Activated T-helper 2 cell treated with anti-CD3 and anti-CD28 coated beads, Interferon-gamma antibody, Interleukin-2, Interleukin-4, amounts not matched to agents 10 μg/mL and 5 μg/mL and 100 μg/mL, durations not matched to agents 14 hours and 24 hours and 36 hours (primary cell): ENCODE measurements at places on chromosomes 6 and 20. TPM values are rescaled to one million over a fixed set of nuclear protein-coding genes. Genes with fewer than 3 reads are reported as not detected.

- DNase-seq = no peak
Observed at GRCh38 chr20:25218492-25218891, 23.0 kb downstream of the ENTPD6 start.

DNA sequence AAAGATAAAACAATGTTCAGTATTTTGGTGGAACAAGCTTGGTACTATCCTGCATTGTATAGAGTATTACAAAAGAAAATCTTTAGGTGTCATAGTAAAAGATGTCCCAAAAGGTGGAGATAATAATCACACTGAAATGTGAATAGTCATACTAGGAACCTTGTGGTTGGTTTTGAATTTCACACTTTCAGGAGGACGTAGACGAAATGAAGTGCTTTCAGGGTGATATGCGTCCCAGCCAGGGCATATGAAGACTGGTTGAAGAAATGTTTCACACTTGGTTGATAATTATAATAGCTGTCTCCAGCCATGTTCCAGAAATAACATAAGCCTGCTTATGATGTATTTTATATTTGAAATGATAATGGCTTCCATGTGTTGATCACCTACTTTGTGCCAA lies 60.4 kb downstream of the SCAND1 start:
- DNase-seq = no peak

DNA sequence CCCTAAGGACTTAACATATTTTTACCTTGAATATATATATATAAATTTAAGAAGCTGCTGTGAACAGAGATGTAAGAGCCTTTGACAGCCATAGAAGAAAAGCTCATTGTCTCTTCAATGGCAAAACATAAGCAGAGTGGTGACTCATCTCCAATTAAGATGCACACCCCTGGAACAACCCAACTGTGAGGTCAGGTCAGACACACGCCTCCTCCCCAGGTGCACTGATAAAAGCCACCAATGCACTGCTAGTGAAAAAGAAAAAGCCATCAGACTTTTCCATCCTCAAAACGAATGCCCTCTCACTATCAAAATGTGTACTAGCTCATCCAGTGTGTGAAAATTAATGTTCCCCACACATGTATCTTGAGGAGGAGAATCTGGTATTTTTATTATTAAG lies 100.1 kb downstream of the SMLR1 start:
- DNase-seq = no peak

The PRICKLE4 gene
- not detected in 2 replicates for total RNA-seq

The SSTR4 gene
- total RNA-seq = not detected in 2 replicates
